ENCODE measurements at places on chromosomes 2 and 18. TPM values are rescaled to one million over a fixed set of nuclear protein-coding genes. Genes with fewer than 3 reads are reported as not detected.

DNA sequence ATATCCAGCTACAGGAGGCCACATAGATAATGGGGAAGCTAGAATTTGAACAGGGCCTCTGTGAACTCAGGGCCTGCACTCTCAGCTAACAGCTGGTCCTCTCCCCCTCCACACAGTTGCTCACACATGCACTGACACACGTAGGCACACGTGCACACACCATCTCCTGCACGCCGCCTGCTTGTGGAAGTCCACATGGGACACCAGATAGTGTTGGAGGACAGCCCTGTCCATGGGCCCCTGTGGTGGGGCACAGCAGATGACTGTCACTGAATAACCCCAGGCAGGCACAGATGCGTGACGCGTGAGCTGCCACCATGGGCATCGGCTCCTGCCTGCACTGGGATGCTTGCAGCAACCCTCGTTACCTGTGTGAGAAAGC is 52.9 kb downstream of the ADI1 start:
- no peak overlapping the region for H3K4me3 ChIP-seq
- no peak for DNase-seq
- H3K27ac ChIP-seq: peak overlapping the region; percentile 75
- H3K36me3 ChIP-seq: peaks cover 49% of the 10 kb centered on the region

DNA sequence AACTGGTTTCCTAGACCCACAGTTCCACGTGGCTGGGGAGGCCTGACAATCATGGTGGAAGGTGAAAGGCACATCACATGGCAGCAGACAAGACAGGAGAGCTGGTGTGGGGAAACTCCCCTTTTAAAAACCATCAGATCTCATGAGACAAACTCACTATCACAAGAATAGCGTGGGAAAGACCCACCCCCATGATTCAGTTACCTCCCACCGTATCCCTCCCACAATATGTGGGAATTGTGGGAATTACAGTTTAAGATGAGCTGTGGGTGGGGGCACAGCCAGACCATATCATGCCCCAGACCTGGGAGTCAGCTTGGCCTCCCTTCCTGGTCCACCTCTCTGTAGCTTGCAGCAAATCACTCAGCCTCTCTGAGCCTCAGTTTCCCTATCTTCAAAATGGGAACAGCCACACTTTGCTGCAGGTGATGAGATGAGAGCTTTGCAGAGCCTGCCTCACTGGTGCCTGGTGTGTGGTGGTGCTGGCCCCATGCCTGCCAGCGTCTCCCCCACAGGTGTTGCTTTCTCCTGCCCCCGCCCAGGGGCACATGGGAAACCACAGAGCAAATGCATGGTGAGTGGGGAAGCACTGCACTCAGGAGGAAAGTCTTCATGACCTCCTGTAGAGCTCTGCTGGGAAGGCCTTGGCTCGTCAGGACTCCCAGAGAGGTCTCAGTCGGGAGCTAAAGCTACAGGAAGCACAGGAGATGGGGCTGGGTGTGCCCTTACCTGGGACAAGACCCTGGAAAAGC is 31.1 kb downstream of the GREB1 start:
- H3K4me1 ChIP-seq: peaks cover 7% of the 10 kb centered on the region
- no peak overlapping the region for H3K4me3 ChIP-seq
- H3K36me3 ChIP-seq: no peaks in the 10 kb centered on the region
- H3K27me3 ChIP-seq: no peaks in the 10 kb centered on the region
- no peak overlapping the region for H3K27ac ChIP-seq

- no peak for DNase-seq
- H3K27ac ChIP-seq: no peak overlapping the region
- no peaks in the 10 kb centered on the region for H3K4me1 ChIP-seq
- no peaks in the 10 kb centered on the region for H3K36me3 ChIP-seq
- H3K27me3 ChIP-seq: no peaks in the 10 kb centered on the region
- no peak overlapping the region for H3K4me3 ChIP-seq
Measured at GRCh38 chr18:29855637-29856036, 1186.9 kb downstream of the DSC3 start.

DNA sequence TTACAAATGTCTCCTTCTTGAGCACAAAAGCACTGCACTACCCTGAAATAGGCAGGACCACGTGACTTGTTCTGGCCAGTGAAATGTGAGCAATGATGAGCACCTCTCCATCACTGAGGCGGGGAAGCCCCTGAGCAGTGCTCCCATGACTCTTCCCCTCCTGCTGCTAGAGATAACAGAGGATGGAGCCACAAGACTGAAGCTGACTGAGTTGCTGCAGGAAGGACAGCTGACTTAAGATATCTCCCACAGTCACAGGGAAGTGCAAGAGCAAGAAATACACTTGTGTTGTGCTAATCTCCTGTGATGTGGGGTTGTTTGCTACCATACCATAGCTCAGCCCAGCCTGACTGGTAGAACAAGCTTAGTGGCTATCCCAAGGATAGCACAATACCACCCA is 38.7 kb downstream of the STK39 start:
- no peak overlapping the region for H3K4me3 ChIP-seq
- DNase-seq: no peak
- H3K27me3 ChIP-seq: no peaks in the 10 kb centered on the region
- H3K36me3 ChIP-seq: no peaks in the 10 kb centered on the region
- H3K4me1 ChIP-seq: peaks cover 12% of the 10 kb centered on the region

- no peak overlapping the region for H3K27ac ChIP-seq
- peaks cover 9% of the 10 kb centered on the region for H3K4me1 ChIP-seq
- no peak for DNase-seq
- H3K27me3 ChIP-seq: no peaks in the 10 kb centered on the region
- H3K4me3 ChIP-seq: no peak overlapping the region
- H3K36me3 ChIP-seq: no peaks in the 10 kb centered on the region
Measured at GRCh38 chr2:37769551-37769950, 98.1 kb upstream of the CDC42EP3 start.

GRCh38 chr2:33059471-33060156 is 112.9 kb downstream of the LTBP1 start:
- H3K4me1 ChIP-seq: no peaks in the 10 kb centered on the region
- no peak overlapping the region for H3K27ac ChIP-seq
- no peak overlapping the region for H3K4me3 ChIP-seq
- H3K27me3 ChIP-seq: no peaks in the 10 kb centered on the region

- DNase-seq: no peak
- H3K4me1 ChIP-seq: no peaks in the 10 kb centered on the region
- H3K27ac ChIP-seq: no peak overlapping the region
- no peaks in the 10 kb centered on the region for H3K36me3 ChIP-seq
- no peak overlapping the region for H3K4me3 ChIP-seq
Measured at GRCh38 chr18:25834061-25834460, 256.4 kb downstream of the SS18 start.

- H3K4me1 ChIP-seq: peaks cover 6% of the 10 kb centered on the region
- no peak for DNase-seq
- no peaks in the 10 kb centered on the region for H3K27me3 ChIP-seq
Measured at GRCh38 chr18:33581856-33582255, 3.8 kb downstream of the ASXL3 start.

GRCh38 chr2:108911401-108911800 is 77.6 kb downstream of the EDAR start:
- peak; percentile 90 for DNase-seq
- no peaks in the 10 kb centered on the region for H3K36me3 ChIP-seq
- no peaks in the 10 kb centered on the region for H3K4me1 ChIP-seq
- H3K27ac ChIP-seq: no peak overlapping the region
- H3K27me3 ChIP-seq: no peaks in the 10 kb centered on the region
- no peak overlapping the region for H3K4me3 ChIP-seq

DNA sequence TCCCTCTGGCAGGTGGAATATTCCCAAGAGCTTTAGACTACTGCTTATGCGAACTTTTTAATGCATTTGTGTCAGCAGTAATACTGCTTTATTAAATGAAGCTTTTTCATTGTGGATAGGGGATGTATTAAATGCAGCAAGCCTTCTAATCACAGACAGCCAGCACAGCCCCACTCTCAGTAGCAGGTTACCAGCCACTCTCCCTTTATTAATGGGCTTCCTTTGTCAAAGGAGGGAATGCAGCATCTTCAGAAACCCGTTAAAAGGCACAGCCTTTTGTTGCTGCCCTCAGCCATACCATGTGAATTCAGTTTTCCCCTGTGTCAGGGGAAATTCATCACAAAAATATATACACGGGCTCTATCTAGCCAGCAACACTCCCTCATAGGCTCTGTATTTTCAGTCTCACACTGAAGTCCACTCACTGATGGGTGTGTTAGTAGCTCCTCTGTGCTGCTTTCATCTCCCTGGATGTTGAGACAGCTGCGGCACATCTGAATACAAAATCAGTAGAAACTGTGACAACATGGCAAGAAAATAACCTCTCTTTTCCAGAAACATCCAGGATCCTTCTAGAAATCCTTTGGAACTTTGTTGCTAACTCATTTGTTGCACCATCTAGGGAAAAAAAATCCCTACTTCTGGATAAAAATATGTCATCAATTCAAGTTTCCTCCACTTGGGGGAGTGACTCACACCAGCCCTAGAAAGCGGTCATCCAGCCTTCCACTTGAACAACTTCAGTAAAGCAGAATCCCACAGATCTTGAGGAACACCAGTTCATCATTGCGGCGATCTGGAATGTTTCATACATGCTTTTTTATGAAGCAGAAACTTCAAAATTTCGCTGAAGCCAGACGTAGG is 48.4 kb downstream of the LRRTM1 start:
- H3K27me3 ChIP-seq: no peaks in the 10 kb centered on the region
- H3K27ac ChIP-seq: no peak overlapping the region
- DNase-seq: no peak

GRCh38 chr2:171509945-171510731 is 12.1 kb upstream of the CYBRD1 start:
- no peak overlapping the region for H3K27ac ChIP-seq
- DNase-seq: no peak
- H3K4me1 ChIP-seq: no peaks in the 10 kb centered on the region
- no peak overlapping the region for H3K4me3 ChIP-seq
- no peaks in the 10 kb centered on the region for H3K36me3 ChIP-seq

- H3K27ac ChIP-seq: peak overlapping the region; percentile 44
- no peak for DNase-seq
- H3K27me3 ChIP-seq: no peaks in the 10 kb centered on the region
- peaks cover 45% of the 10 kb centered on the region for H3K4me1 ChIP-seq
- peak overlapping the region; percentile 70 for H3K4me3 ChIP-seq
- no peaks in the 10 kb centered on the region for H3K36me3 ChIP-seq
Measured at GRCh38 chr2:99181624-99182000, 628 bp downstream of the MRPL30 start.

DNA sequence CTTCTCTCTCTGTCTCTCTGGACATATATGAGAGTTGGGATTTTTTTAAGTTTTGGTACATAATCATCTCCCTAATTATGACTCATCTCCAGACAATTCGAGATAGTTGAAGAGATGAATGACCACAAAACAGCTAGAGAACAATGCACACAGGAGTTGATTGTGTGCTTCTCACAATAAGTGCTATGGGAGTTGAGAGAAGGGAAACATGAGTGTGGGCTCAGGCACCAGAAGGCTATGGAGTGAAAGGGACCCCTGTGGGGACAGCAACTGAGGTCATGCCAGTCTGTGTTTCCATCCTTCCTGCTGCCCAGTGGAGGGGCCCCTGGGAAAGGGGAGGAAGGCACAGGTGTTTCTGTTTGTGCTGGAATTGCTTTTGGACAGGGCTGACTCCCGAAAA is 6.5 kb upstream of the YWHAQ start:
- no peak overlapping the region for H3K4me3 ChIP-seq
- H3K36me3 ChIP-seq: no peaks in the 10 kb centered on the region
- no peak for DNase-seq

DNA sequence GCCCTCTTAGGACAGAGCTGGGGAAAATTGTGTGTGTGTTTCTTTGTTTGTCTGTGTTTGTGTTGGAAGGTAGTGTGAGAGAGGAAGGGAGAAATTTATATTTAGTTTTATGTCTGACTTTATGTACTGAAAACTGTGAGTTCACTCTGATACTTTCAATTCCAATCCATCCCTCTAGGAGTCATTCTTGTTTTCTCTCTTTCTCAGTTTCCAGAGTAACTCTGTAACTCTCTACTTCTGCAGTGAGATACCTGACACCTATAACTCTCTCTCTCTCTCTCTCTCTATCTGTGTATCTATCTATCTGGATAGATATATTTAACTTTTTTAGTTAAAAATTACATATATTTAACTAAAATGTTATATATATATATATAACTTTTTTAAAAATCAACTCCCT is 128.7 kb downstream of the UBR3 start:
- H3K36me3 ChIP-seq: no peaks in the 10 kb centered on the region
- H3K27me3 ChIP-seq: no peaks in the 10 kb centered on the region
- DNase-seq: no peak
- H3K4me1 ChIP-seq: no peaks in the 10 kb centered on the region
- no peak overlapping the region for H3K4me3 ChIP-seq

GRCh38 chr2:159573846-159574606 is 42.3 kb downstream of the BAZ2B start:
- H3K27me3 ChIP-seq: no peaks in the 10 kb centered on the region
- peaks cover 12% of the 10 kb centered on the region for H3K4me1 ChIP-seq
- no peak overlapping the region for H3K4me3 ChIP-seq
- H3K36me3 ChIP-seq: no peaks in the 10 kb centered on the region

- H3K4me1 ChIP-seq: peaks cover 10% of the 10 kb centered on the region
- no peak overlapping the region for H3K4me3 ChIP-seq
- no peak for DNase-seq
- peak overlapping the region; percentile 80 for H3K27ac ChIP-seq
- no peaks in the 10 kb centered on the region for H3K27me3 ChIP-seq
- no peaks in the 10 kb centered on the region for H3K36me3 ChIP-seq
Measured at GRCh38 chr2:33275689-33276444, 200.6 kb upstream of the RASGRP3 start.

DNA sequence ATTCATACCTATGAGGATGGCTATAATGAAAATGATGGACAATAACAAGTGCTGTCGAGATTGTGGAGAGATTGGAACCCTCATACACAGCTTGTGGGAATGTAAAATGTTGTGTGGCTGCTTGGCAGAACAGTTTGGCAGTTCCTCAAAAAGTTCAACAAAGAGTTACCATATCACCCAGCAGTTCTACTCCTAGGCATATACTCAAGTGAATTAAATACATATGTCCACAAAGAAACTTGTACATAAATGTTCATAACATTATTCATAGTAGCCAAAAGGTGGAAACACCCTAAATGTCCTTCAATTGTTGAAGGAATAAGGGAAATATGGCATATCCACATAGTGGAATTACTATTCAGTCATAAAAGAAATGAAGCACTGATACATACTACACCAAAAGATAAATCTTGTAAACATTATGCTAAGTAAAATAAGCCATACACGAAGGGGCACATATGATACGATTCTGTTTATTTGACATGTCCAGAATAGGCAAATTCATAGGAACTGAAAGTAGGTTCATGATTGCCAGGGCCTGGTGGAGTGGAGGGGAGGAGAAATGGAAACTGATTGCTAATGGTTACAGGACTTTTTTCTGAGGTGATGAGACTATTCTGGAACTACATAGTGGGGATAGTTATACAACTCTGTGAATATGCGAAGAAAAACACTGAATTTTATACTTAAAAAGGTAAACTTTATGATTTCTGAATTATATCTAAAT is 92.1 kb downstream of the ADAM23 start:
- no peak overlapping the region for H3K27ac ChIP-seq
- H3K4me1 ChIP-seq: no peaks in the 10 kb centered on the region

GRCh38 chr2:143128681-143129580 is at the start of gene ARHGAP15:
ARHGAP15 (plus strand) TSS chr2:143129419.
- H3K36me3 ChIP-seq: no peaks in the 10 kb centered on the region
- peak within 1 kb of the TSS; percentile 18 for H3K27ac ChIP-seq
- H3K4me3 ChIP-seq: no peak within 1 kb of the TSS

YPEL5 gene
- 83.5 TPM for total RNA-seq

ZDBF2 gene
- 13.0 TPM for total RNA-seq

THUMPD2 gene
- 10.3 TPM for total RNA-seq

SOWAHC gene
- total RNA-seq: 25.5 TPM

SCN7A gene
- 15.0 TPM for total RNA-seq

CTAGE1 gene
- total RNA-seq: not detected

UGT1A5 gene
- total RNA-seq: 1.2 TPM

TRIM43 gene
- total RNA-seq: not detected

CASP8 gene
- 29.2 TPM for total RNA-seq

NAGK gene
- 110 TPM for total RNA-seq
